ENCODE measurements at places on chromosomes 11 and 22.

DNA sequence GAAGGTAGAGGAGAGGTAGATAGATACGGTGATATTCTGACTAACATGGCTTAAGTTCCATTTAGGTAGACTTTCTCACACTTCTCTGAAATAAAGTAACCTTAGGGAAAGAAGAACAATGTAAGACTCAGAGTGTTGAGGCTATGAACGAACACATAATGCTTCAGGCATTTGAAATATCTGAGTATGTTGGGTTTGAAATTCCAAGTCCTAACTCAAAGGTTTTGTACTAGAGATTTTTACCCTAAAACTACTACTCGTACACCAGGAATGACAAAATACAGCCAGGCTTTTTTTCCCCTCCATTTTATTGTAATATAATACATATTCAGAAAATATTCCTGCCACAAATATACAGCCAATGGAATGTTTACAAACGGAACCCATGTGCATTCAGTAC lies 592.6 kb downstream of the ETS1 start:
- DNase-seq, result no peak

GRCh38 chr11:102794382-102794781 lies 3.6 kb downstream of the MMP1 start:
- DNase-seq, result peak; percentile 28

DNA sequence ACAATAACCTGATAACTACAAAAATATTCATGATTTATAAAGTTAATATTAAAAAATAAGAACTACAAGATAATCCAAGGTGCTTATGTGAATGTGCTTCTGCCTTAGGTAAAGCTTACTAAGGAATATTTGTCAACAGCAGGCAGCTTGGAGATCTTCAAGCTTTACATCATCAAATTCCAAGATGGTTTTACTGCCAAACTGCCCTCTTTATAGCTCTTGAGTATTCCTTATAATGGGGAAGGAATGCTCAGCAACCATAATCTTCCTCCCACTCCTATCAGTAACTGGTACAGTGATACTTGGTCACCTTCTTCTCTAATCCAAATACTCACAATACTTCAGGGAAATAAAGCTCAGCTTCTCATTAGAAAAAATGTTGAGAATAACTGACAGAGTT lies 30.1 kb downstream of the SBF2 start:
- DNase-seq, result no peak

DNA sequence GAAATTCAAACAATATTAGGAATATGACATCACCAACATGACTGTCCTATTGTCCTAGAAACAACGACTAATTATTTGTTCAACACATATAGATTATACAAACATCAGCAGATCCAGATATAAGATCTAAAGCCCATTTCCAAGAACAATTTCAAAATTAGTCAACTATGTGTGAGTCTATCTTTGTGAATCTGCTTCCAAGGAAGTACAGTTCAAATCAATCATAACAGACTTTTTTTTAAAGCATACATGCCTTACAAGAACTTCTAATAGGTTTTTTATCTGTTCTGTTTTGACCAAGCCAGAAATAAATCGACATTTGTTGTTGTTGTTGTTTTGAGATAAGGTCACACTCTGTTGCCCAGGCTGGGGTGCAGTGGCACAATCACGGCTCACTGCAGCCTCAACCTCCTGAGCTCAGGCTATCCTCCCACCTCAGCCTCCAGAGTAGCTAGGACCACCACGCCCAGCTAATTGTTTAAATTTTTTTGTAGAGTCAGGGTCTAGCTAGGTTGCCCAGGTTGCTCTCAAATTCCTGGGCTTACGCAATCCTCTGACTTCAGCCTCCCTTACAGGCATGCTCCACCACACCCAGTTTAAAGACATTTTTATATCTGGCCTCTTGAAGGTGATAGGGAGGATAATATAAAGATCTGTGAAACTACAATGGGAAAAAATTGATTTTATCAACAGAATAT lies 54.8 kb downstream of the DENND5A start:
- DNase-seq, result no peak

DNA sequence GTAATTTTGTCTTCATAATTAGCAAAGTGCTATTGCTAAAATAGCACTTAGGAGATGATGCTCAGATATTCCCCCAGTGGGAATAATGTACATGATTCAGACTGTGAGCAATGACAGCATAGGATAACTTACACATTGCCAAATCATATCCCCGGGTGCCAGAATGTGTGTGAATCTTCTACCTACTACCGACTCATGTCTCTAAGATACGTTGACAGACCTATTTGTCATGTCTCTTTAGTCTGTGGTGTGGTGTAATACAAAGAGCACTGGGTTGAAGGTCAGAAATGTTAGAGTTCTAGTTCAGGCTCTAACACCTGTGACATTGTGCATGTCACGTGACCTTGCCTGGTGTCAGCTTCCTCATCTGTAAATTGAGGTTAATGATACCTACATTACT lies 31.0 kb upstream of the PICALM start:
- no peak for DNase-seq

- no peak for DNase-seq
Observed at GRCh38 chr11:10793470-10794255, 15.1 kb downstream of the EIF4G2 start.

- no peak for DNase-seq
Observed at GRCh38 chr11:133168016-133168415, 364.3 kb downstream of the OPCML start.

DNA sequence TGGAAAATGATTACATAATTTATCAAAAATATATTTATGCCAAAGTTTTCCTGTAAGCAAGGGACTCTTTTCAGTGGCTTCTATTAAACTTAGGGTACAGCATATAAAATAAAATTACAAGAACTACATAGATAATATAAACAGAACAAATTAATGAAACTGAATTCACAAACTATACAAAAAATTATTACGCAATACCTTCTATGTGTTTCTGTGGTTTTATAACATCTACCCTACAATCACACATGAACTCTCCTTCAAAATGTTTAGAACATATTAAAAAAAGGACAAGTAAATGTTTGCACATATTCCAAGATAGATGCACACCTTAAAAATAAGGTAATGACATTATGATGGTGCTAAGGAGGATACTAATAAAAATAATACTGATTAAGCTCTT lies 235.9 kb downstream of the CNTN5 start:
- DNase-seq, result no peak

Data from stimulated activated naive B cell treated with anti-CD40 and anti-IgM and Interleukin-4, amounts not matched to agents 10 μg/mL and 1 μg/mL and 100 μg/mL, for 72 hours (primary cell).